Activated T-cell treated with anti-CD3 and anti-CD28 coated beads, Interleukin-2, amount 50 U/mL, for 72 hours (primary cell): ENCODE measurements at places on chromosomes 16 and 17. TPM values are rescaled to one million over a fixed set of nuclear protein-coding genes. Genes with fewer than 3 reads are reported as not detected.

ATXN7L3 gene
- 96.1 TPM for total RNA-seq

- H3K4me1 ChIP-seq, result peaks cover 11% of the 10 kb centered on the region
- no peaks in the 10 kb centered on the region for H3K27me3 ChIP-seq
- DNase-seq, result no peak
- no peak overlapping the region for H3K27ac ChIP-seq
- no peaks in the 10 kb centered on the region for H3K36me3 ChIP-seq
- H3K4me3 ChIP-seq, result no peak overlapping the region
Measured at GRCh38 chr17:65679165-65679845, 117.9 kb upstream of the AXIN2 start.

DNA sequence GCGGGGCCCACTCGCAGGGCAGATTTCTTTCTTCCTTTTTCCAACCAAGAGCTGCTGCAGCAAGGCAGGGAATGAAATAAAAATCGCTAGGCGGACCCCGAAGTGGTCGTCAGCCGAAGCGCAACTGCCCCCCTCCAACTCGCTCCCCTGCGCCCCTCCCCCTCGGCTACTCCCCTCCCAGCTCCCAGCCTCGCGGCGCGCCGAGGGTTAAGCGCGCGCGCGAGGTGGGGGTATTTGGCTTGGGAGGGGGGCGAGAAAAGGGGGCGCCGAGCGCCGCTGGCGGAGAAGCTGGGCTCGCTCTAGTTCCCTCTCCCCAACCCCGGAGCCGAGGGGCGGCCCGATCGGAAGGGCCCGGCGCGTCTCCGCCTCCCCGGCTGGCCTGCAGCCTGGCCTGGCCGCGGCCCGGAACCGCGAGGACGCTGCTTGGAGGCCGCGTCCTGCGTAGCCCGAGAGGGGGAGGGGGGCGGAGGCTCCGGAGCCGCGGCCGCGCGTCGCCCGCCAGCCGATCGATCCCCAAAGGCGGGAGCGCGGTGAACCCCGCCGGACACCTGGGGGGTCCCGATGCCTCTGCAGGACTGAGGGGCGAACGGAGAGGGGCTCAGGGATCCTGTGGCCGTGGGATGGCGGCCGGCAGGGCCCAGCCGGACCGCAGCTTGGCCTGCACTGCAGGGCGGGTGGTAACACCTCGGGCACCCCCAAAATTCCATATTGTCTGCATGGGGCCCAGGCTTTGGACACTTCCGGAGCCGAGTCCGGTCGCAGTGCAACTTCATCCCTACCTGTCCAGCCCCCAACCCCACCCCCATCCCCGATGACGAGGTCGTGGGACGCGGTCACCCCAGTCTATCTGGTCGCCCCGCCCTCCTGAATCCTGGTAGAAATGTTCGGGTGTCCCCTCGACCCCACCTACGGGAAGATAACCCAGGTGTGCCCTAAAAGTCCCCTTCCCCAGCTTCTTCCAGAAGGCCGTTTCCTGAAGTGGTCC is 4.9 kb upstream of the CBX4 start:
- no peaks in the 10 kb centered on the region for H3K36me3 ChIP-seq
- H3K4me1 ChIP-seq, result peaks cover 24% of the 10 kb centered on the region

DNA sequence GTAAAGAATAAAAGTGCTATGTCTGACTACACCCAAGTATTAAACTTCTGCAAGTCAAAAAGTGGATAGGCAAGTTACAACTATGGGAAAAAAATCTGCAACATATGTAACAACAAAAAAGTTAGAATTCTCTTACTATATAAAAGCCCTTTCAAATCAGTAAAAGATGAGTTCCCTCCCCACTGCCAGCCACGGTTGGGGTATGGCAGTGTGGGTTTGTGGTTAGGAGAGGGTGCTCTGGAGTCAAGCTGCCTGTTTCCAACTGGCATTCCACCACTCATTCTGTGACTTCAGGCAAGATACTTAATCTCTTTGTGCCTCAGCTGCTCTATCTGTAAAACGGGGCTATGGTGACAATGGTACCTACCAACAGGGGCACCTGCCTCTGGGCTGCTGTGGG is 26.6 kb upstream of the MFSD6L start:
- H3K36me3 ChIP-seq, result peaks cover 2% of the 10 kb centered on the region
- no peak overlapping the region for H3K4me3 ChIP-seq
- H3K4me1 ChIP-seq, result no peaks in the 10 kb centered on the region
- H3K27ac ChIP-seq, result no peak overlapping the region

NAE1 gene
- 100 TPM for total RNA-seq

TBC1D3H gene
- not detected for total RNA-seq

GRCh38 chr17:68505951-68506350 is 6.3 kb upstream of the PRKAR1A start:
- no peaks in the 10 kb centered on the region for H3K36me3 ChIP-seq
- no peak for DNase-seq
- peaks cover 11% of the 10 kb centered on the region for H3K27me3 ChIP-seq
- peaks cover 15% of the 10 kb centered on the region for H3K4me1 ChIP-seq
- H3K27ac ChIP-seq, result no peak overlapping the region

GRCh38 chr16:79607587-79607986 is 7.0 kb upstream of the MAF start:
- no peak overlapping the region for H3K27ac ChIP-seq
- H3K4me1 ChIP-seq, result peaks cover 32% of the 10 kb centered on the region
- peaks cover 53% of the 10 kb centered on the region for H3K27me3 ChIP-seq
- DNase-seq, result no peak

DNA sequence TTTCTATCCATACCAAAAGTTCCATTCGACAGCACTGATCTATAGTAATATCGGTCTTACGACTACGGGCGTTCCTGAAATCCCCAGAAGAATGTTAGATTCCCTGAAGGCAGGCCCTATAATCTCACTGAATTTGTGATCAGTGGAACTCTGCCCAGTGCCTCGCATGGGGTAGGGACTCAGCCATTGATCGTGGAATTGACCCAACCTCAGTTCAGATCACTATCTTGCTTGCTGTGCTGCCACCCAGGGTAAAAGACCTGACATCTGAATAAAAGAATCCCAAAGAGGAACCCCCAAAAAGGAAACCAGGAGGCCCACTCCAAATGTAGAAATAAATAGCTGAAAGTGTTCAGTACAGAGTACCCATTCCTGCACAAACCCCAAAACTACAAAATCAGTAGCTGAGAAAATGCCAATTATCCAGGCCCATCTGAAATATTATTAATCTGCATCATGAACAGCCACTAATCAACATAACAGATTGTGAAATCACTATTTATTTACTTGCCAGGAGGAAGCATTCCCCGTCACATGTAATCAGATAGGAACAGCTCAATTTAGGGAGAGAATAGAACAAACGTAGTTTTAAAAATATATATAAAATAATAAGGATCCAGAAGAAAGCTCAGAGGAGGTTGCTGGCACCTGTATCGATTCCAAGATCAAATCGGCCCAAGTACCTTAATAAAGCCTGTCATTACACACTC is 221.9 kb downstream of the ZFHX3 start:
- peaks cover 5% of the 10 kb centered on the region for H3K4me1 ChIP-seq
- no peaks in the 10 kb centered on the region for H3K36me3 ChIP-seq
- no peaks in the 10 kb centered on the region for H3K27me3 ChIP-seq
- H3K27ac ChIP-seq, result no peak overlapping the region

NPIPA7 gene
- total RNA-seq, result 4.3 TPM

- H3K4me1 ChIP-seq, result no peaks in the 10 kb centered on the region
- H3K27ac ChIP-seq, result no peak overlapping the region
- H3K27me3 ChIP-seq, result peaks cover 8% of the 10 kb centered on the region
- DNase-seq, result no peak
- no peaks in the 10 kb centered on the region for H3K36me3 ChIP-seq
- H3K4me3 ChIP-seq, result no peak overlapping the region
Measured at GRCh38 chr16:87178977-87179376, 138.2 kb downstream of the C16orf95 start.

GRCh38 chr16:6573577-6573976 is 759.1 kb upstream of the RBFOX1 start:
- no peaks in the 10 kb centered on the region for H3K4me1 ChIP-seq
- H3K36me3 ChIP-seq, result no peaks in the 10 kb centered on the region
- no peak for DNase-seq

- no peak for DNase-seq
- no peaks in the 10 kb centered on the region for H3K36me3 ChIP-seq
- H3K4me3 ChIP-seq, result no peak overlapping the region
- H3K4me1 ChIP-seq, result no peaks in the 10 kb centered on the region
- H3K27ac ChIP-seq, result no peak overlapping the region
- H3K27me3 ChIP-seq, result no peaks in the 10 kb centered on the region
Measured at GRCh38 chr16:65831903-65832666, 534.4 kb upstream of the CDH5 start.

NRN1L gene
- total RNA-seq, result 1.9 TPM

DNA sequence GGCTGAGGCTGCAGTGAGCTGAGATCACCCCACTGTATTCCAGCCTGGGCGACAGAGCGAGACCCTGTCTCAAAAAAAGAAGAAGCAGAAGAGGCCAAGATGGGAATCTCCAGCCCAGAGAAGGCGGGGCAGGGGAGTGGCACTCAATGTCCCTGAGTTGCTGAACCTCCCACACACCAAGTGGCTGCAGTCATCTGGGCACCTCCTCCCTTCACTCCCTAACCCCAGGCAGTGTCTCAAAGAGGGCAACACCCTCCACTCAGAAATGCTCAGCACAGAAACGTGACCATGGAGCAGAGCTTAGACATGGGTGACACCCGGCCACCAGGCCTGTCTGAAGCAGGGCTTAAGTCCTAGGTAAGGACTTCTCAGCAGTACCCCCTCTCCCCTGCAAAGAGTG is 36.3 kb upstream of the BCAR1 start:
- DNase-seq, result no peak
- H3K36me3 ChIP-seq, result peaks cover 8% of the 10 kb centered on the region
- no peak overlapping the region for H3K27ac ChIP-seq
- peaks cover 15% of the 10 kb centered on the region for H3K27me3 ChIP-seq
- peaks cover 14% of the 10 kb centered on the region for H3K4me1 ChIP-seq
- no peak overlapping the region for H3K4me3 ChIP-seq

AP2B1 gene
- 167 TPM for total RNA-seq
